ENCODE measurements at places on chromosomes 16 and 17.
A peak's percentile ranks its signal among the peaks of the same experiment; 100 is the strongest.

GRCh38 chr17:55482591-55483389, 28.5 kb downstream of the SMIM36 start:
- no peak for DNase-seq

DNA sequence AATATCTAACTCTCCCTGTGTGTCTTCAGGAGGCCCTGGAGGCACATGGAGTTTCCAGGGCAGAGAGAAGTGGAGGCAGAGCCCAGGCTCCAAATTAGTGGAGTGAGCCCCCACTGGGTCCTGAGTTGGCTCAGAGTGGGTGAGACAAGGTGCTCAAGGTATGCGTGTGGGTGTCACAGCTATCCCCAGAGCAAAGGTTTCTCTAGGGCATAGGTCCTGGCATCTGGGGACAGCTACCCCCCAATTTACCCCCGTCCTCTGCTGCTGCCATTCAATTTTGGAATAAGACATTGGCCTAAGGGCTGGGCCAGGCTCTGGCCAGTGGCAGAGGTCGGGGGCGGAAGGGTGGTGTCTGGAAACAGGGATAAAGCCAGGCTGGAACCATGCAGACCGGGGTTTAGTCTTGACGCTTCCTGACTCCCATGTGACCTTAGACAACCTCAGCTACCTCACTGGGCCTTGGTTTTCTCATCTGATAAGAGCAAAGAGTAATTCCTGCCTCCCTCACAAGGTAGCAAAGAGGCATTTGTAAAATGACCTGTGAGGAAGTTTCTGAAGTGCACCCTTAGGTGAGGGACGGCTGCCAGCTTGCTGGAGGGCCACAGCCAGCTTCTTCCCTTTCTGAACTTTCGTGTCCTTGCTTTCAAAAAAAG, 78.2 kb upstream of the TMEM97 start:
- DNase-seq = no peak

- no peak for DNase-seq
Measured at GRCh38 chr17:7293159-7293558, 1.3 kb downstream of the YBX2 start.

- no peak for DNase-seq
Measured at GRCh38 chr17:81608605-81609004, 28.3 kb downstream of the NPLOC4 start.

DNA sequence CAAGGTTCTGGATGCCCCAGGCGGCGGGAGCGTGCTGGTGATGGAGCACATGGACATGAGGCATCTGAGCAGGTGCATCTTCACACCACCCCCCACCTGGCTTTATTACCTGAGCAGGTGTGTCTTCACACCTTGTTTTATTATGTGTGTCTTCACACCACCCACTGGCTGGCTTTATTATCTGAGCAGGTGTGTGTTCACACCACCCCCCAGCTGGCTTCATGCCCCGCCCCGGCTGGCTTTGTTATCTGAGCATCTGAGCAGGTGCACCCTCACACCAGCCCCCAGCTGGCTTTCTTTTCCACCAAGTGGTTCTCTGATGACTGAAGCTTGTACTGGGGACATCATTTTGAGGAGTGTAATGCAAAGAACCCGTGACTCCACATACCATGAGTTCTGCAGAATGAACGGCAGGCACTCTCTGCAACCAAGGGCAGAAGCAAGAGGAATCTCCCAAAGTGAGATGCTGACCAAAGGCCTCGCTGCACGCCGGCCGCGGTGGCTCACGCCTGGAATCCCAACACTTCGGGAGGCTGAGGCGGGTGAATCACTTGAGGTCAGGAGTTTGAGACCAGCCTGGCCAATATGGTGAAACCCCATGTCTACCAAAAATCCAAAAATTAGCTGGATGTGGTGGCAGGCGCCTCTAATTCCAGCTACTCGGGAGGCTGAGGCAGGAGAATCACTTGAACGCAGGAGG, 2.6 kb downstream of the FN3KRP start:
- DNase-seq = no peak

DNA sequence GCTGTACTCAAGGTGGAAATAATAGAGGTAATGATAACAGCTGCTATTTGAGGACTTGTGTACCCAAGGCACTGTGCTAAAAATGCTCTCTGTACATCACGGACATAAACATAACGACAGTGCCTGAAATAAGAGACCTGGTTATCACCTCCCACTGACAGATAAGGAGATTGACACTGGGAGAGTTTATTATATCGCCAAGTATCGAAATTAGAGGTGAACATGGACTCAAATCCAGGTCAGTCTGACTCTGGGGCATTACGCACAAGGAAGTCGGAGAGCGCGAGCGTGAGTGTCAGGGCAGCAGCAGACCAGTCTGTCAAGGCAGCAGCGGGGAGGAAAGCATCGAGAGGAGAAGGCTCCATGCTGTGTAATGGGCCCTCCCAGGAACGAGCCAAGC, 57.1 kb downstream of the GOSR1 start:
- DNase-seq = no peak

DNA sequence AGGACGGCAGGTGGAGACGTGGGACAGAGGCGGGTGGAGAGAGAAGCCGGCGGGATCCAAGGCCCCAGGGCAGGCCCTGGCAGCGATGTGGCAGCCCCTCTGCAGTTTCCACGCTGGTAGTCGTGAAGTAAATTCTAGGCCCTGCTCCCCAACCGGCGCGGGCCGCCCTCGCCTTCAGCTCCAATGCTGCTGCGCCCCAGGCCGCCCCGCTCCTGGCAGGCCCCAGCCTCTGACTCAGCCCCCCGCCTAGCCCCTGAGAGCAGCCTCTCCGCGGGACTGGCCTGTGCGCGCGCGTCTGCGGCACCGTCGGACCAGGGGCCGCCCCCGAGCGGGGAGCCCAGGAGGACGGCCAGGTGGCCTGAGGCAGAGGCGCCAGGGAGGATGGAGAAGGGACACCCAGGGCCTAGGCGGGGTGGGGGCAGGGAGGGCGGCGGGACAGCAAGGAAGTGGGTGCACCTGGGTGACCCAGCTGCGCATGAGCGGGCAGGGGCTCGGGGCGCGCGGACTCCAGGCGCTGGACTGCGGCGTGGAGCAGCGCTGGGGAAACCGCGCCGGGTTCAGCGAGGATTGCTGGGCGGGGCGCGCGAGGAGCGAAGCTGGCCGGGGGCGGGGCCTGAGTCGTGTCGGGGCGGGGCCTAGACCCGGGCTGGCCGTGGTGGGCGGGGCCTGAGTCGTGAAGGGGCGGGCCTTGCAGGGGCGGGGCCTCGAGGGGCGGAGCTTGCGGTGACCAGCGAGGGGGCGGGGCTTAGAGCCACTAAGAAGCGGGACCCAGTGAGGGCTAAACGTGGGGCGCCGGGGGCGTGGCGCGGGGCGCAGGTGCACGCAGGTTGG, 29.6 kb downstream of the ZNF778 start:
- peak; percentile 34 for DNase-seq

- no peak for DNase-seq
Measured at GRCh38 chr17:77493238-77493820, 352.6 kb downstream of the SEC14L1 start.

DNA sequence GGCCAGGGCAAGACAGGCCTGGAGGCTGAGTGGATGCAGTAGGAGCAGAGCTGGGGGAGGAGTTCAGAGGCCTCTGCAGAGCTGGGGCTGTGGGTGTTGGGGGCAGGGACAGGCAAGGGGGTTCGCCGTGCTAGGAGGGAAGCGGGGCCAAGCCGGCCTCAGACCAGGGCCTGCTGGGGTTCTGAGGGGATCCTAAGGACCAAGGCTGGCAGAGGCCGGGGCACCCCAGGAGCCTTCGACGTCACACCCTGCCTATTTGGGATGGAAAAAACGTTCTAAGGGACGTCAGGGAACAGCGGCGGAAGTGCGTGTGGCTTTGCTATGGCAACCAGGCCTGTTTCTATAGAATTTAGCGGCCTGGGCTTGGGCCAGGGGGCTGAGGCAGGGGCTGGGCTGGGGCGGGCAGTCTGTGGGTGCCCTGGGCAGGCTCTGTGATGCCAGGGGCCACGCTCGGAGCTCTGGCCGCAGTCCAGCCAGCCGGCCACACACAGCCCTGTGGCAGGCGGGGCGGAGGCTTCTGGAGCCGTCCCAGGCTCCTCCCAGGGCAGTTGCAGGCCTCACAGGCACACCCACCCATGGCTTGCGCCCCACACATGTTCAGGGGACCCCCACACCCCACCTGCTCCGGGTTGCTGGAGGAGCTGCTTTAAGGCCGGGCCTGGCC, 3.7 kb downstream of the TRAF7 start:
- DNase-seq = no peak

DNA sequence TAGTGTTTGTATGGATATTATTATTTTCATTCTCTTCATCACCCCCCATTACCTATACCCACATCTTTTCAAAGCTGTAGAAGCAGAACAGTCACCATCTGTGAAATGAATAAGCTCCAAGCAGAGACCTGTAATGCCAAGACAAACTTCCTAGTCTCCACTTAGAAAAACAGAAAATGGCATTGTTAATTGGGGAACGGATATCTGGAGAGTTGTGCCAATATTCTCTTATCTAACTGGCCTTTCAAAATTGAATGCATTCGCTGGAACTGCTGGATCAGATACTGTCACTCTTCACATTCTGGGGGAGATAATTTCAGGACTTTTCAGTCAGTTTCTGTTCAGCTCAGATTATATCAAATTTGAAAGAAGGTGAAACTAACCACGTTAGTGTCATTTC, 464.4 kb upstream of the GOT2 start:
- DNase-seq = no peak

- no peak for DNase-seq
Measured at GRCh38 chr16:706189-707061, 824 bp upstream of the FBXL16 start.

- no peak for DNase-seq
Measured at GRCh38 chr16:61858988-61859387, 177.2 kb downstream of the CDH8 start.

GRCh38 chr17:19249681-19250080, 12.5 kb downstream of the EPN2 start:
- DNase-seq = no peak

- DNase-seq = no peak
Measured at GRCh38 chr16:2037647-2038381, 9.8 kb downstream of the NTHL1 start.

GRCh38 chr17:13727441-13728171, 125.9 kb upstream of the HS3ST3A1 start:
- no peak for DNase-seq

- no peak for DNase-seq
Measured at GRCh38 chr17:39335704-39336223, 65.7 kb downstream of the FBXL20 start.

- DNase-seq = no peak
Measured at GRCh38 chr17:78525511-78526160, 51.6 kb downstream of the DNAH17 start.

Data from NCI-H524 treated with DMSO at 0.1 percent for 48 hours (cell line).